ENCODE measurements at places on chromosomes 12 and 14.

- DNase-seq, result no peak
Observed at GRCh38 chr12:953776-954175, 4.3 kb upstream of the RAD52 start.

- no peak for DNase-seq
Observed at GRCh38 chr14:49934646-49935045, 41.8 kb downstream of the ARF6 start.

- DNase-seq, result no peak
Observed at GRCh38 chr14:52769887-52770286, 21.5 kb downstream of the GNPNAT1 start.

GRCh38 chr14:20460458-20461224, 593 bp downstream of the PIP4P1 start:
- DNase-seq, result no peak

- DNase-seq, result no peak
Observed at GRCh38 chr12:56836317-56836716, 73.2 kb downstream of the HSD17B6 start.

GRCh38 chr12:52362118-52362726, 5.1 kb downstream of the KRT85 start:
- DNase-seq, result no peak

GRCh38 chr12:107774349-107775029, at the start of gene ASCL4:
TSS of gene ASCL4 (plus strand) at chr12:107774704. CDS start at chr12:107775219, 515 bp downstream.
- DNase-seq, result no peak

DNA sequence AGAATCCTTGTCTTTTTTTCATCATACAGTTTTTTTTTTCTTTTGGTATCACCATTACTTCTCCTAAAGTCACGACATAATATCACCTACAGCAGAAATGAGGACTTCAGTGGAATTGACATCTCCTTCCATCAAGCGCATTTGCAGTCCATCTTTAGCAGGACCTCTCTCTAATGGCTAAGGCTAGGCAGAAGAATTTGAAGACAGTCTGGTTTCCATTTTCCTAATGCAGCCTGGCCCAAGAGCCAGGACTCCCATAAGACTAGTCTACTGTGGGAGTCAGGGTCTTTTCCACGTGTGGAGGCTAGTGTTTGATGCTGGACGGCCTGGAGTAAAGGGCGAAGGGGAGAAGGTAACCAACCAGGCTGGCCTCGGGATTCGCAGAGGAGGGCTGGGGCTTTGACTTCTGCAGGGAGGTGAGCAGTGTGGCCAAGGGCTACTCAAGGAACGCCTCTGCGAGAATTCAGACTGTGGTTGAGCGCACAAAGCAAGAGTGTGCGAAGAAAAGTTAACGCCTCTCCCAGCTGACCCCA, 769 bp upstream of the ZNF740 start:
- DNase-seq, result no peak

DNA sequence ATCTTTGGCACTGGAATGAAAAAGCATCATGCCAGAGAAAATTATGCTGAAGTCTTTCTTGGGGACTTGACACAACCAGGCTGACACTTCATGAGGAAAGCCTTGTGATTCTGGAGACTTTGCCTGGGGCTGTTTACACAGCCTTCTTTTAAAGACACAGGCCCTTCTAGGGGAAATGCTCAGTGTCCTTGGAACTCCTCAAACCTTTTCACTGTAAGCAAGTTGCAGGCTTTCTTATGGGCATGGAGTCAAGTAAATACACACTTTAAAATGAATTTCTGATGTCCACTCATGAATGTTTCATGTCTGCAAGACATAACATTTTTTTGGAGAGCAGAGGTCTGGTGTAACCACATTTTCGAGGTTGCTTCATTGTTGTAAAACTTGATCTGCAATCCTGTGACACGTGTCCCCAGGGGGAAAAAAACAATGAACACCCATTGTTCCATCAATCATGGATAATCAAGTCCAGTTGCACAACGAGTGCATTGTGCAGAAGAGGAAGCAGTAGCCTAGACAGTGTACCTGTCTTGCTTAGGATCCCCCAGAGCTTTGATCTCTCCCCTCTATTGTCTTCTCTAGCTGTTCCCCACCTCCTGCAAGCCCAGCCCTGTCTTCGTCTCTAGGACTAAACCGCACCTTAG, 155.1 kb upstream of the PRICKLE1 start:
- no peak for DNase-seq

DNA sequence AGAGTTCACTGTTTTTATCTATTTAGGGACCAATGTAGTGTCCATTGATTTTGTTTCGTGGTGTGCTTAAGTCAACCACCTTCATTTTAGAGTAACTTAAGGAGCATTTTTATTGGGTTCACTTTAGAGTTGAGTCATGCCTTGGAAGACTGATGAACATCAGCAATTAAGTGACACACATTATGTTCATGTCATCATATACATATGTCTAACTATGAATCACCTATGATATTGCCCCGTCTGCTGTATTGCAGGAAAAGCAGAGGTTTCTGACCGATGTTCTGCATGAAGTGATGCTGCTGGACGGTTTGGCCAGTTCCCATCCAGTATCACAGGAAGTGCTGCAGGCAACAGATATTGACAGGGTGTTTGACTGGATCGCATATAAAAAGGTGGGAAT, 227.1 kb downstream of the TRHDE start:
- no peak for DNase-seq
